ENCODE measurements at places on chromosomes 4 and X.

DNA sequence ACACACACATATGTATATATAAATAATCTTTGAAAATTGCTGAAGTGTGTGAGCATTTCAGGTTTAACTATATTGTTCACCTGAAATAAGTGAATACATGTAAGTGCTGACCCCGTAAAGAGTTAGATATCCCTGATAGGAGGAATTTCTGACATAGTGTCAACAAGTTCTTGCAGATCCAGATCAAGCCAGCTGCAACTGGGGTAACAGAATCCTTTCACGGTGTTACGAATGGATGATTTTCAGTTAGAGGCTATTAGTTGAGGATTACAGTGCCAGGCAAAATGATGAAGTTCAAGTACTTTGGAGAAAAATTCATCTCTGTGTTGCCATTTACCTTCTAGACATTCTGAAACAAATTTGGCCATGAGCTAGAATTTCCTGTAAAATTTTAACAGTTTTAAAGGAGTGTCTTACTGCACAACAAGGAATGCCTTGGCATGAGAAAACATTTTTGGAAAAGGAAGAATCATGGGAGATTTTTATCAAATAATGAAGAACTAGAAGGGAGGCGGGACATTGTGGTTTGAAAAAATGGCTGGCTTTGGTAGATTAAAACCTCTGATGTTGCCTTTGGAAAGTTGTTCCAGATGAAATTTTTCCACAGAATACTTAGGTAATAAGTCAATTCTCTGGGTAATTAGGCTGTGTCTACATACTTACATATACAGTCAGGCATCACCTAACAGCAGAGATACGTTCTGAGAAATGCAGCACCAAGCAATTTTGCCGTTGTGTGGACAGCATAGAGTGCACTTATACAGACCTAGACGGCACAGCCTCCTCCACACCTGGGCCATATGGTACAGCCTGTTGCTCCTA is 84.4 kb upstream of the FAT1 start:
- DNase-seq: no peak

DNA sequence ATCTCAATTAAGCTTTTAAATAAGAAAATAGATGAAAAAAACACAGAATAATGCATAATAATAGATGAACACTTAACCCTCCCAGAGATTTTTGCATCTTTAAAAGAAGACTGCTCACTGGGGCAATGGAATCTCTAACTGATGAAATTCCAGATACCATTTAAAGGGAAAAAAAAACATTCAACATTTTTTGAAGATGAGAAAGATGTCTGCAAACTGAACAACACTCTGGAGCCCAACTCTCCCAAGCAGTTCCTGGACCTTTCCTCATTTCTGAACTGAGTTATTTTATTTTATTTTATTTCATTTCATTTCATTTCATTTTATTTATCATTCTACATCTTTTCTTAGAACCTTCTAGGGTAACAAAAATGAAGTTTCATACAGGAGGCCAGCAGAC is 90.7 kb downstream of the CORIN start:
- DNase-seq: no peak

- no peak for DNase-seq
Measured at GRCh38 chr4:81495345-81495744, 23.6 kb upstream of the RASGEF1B start.

DNA sequence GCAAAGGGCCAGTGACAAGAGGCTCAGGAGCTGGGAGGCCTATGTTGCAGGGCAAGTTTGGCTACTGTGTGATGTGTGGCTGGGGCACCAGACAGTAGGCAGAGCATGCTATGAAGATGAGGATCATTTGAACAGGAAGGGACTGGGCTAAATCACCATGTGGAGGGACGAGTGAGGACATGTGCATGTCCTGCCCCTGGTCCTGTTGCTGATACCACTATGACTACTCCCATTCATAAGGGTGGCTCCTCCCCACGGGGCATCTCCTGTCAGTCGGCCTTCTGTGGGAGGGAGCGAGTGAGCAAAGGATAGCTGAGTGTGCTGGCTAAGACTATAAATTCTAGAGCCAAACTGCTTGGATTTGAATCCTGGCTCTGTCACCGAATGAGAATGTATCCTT is 139.2 kb downstream of the TMEM164 start:
- no peak for DNase-seq

Data from NCI-H1417 treated with DMSO at 0.1 percent for 48 hours (cell line).